ENCODE measurements at places on chromosomes 5 and 9. TPM values are rescaled to one million over a fixed set of nuclear protein-coding genes. Genes with fewer than 3 reads are reported as not detected.

DNA sequence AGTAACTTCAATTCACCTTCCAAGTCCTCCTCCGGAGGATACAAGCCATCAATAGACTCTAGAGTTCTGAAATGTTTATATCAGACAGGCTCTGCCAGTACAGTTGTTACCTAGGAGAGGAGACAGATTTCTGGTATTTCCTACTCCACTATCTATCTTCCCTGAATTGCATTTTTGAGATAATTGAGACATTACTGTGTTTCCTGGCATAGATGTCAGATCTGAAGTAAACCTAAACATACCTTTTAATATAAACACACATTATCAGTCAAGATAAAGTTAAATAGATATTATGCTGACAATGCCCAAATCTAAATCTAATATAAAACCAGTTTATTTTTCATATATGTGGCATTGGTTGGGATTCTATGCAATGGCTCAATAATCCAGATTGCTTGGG, 8.2 kb upstream of the TYRP1 start:
- no peak for DNase-seq

GRCh38 chr5:178460598-178460997, 129.6 kb downstream of the COL23A1 start:
- DNase-seq, result no peak

DNA sequence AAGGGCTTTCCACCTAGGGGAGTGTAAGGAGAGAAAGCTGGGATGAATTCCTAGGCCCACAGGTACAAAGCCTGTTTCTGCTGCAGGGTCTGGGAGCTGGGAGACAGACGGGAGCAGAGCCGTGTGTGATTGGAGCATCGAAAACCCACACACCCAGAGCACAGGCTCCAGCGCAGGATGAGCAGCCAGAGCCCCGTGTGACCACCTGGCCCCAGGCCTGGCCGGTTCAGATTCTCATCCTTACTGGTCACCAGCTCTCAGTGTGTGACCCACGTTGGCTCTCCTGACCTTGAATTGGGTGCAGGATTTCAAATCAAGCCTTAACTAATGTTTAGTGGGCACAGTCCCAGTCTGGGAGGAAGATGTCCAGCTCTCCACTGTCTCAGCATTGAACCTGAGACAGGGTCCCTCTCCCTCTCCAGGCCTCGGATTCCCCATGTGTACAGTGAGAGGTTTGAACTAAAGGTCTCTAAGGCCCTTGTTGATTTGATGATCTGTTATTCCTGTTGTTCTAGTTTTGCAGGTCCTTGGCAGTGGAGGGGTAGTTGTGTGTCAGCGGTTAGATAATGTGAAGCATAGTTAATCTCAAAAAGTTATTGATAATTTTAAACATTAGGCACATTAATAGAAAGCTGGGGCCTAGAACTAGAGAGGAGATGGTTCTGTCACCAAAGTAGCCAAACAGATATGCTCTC, 50.1 kb downstream of the PPARGC1B start:
- DNase-seq, result no peak

- no peak for DNase-seq
These were observed 95.6 kb downstream of the GNAQ start for GRCh38 chr9:77935974-77936373.

- DNase-seq, result no peak
These were observed 100.4 kb downstream of the ZNF354C start for GRCh38 chr5:179160584-179160983.

- no peak for DNase-seq
These were observed 176.3 kb downstream of the MAN2A1 start for GRCh38 chr5:109866051-109866450.

GRCh38 chr5:119333421-119333851, 22.4 kb upstream of the TNFAIP8 start:
- DNase-seq, result no peak

Gene TAF11L5
- total RNA-seq, result not detected
